Fibroblast of the aortic adventitia (primary cell): ENCODE measurements at places on chromosomes 3 and 15.

- no peak for DNase-seq
Observed at GRCh38 chr3:134074790-134075567, 45.3 kb upstream of the SLCO2A1 start.

DNA sequence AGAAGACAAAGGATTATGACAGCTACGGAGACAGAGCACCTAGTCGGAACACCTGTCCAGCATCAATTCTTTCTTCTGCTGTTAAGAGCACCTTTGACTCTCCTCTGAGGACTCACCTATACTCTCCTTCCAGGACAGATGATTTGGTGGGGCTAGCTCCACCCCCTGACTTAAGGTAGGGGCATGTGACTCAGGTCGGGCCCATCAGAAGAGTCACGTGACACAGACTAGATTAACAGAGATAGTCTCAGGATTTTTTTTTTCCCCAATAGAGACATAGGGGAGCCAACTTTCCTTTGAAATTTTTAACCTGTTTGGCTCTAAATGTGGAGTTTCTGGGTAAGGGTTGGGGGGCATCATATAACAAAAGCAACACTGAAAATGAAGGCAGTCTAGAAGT is 11.4 kb upstream of the WNT5A start:
- DNase-seq, result no peak

GRCh38 chr3:151426341-151426657 is 34.6 kb downstream of the IGSF10 start:
- no peak for DNase-seq

DNA sequence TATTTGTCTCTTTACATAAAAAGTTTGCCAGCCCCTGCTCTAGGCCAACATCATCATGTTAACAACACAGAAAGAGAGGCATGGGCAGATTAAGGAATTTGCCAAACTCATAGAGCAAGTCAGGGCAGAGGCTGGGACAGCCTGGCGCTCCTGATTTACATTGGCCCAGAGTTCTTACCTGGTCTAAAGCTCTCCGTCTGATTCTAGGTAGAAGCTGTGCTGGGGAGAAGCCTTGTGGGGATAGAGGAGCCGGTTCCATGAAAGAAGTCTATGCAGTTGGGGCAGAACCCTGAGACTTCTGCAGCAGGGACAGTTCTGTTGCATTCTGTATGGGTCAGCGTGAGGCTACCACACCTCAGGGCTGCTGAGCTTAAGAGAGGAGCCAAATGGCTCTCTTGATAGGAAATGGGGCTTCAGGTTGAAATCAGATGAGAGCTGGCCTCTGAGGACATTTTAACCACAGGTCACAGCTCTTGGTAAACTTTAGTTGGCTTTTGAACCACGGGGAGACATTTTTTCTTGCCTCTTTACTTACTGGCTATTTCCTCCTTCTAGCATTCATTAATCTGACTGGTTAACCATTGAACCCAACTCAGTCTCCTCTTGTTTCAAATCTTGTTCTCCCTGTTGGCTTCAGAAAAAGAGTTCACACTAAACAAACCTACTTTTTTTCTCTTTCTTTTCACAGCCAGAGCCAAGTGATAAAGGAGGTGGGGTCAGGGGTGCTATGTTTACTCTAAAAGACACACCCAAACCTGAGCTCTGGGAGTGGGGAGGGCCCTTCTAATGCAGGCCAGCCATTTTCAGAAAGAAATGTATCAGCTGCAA is 250.7 kb downstream of the OPA1 start:
- no peak for DNase-seq

GRCh38 chr3:119639494-119640350 is 20.7 kb downstream of the POPDC2 start:
- no peak for DNase-seq

- DNase-seq, result no peak
Observed at GRCh38 chr3:129827765-129828164, 65.7 kb downstream of the TMCC1 start.

DNA sequence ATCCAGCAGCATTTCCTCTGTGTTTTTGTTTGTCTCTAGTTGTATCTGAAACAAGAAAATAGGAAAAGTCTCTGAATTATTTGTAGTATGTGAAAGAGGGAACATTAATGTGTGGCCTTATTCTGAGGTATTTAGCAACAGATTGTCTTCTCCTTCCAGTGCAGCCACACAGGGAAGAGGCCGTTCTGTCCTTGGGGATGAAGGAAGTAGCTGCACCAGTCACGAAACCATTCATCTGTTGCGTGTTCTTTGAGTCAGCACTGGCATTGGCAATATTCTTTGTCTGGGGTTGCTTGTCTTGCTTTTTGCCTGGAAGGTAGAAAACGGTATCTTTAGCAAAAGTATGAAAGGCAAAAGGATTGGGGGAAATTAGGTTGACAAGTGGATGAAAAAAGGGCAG is 91.6 kb downstream of the CDIN1 start:
- DNase-seq, result no peak

- DNase-seq, result no peak
Observed at GRCh38 chr3:77411334-77411733, 371.4 kb downstream of the ROBO2 start.

DNA sequence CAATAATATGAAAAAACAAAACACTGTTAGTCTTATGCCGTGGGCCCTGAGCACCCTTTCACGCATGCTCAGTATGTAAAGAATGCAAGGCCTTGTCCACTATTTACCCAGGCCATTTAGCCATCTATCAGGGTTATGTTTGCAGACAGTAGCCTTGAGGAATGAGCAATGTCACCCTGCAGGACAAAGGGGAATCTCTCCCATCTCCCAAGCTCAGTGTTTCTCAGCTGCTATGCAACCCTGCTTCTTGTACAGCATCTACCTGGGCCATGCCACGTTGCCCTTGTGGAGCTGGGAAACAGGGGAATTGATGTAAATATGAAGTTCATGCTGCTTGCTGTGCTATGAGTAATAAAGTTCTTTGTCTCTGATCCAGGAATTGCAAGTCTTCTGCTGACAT is 51.5 kb upstream of the SLCO2A1 start:
- no peak for DNase-seq

DNA sequence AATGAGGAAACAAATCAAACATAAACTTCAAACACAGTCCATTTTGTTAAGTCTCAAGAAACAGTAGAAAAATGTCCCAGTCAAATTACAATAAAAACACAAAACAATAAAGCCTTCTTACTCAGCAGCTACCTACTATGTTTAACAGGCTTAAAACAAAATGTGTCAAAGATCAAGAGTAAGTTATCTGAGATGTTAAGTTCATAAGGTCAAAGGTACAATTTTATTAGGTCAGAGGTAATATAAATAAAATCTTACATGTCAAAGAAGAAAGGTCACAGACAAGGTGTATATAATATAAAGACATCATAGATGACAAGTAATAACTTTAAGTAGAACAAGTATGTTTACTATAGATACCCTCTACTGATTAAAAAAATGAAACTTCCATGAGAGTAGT is 208.3 kb downstream of the SCAPER start:
- DNase-seq, result no peak

GRCh38 chr3:70242297-70242882 is 70.0 kb downstream of the MDFIC2 start:
- peak; percentile 47 for DNase-seq

- DNase-seq, result no peak
Observed at GRCh38 chr3:38837358-38837757, 21.3 kb upstream of the SCN10A start.

GRCh38 chr3:125374501-125374995 is 577 bp downstream of the ZNF148 start:
- DNase-seq, result peak; percentile 47

GRCh38 chr3:195015021-195015420 is 255.9 kb downstream of the XXYLT1 start:
- DNase-seq, result peak; percentile 63

- no peak for DNase-seq
Observed at GRCh38 chr15:101451846-101452245, 37.7 kb downstream of the PCSK6 start.

GRCh38 chr15:60964527-60964926 is 264.6 kb downstream of the RORA start:
- no peak for DNase-seq

DNA sequence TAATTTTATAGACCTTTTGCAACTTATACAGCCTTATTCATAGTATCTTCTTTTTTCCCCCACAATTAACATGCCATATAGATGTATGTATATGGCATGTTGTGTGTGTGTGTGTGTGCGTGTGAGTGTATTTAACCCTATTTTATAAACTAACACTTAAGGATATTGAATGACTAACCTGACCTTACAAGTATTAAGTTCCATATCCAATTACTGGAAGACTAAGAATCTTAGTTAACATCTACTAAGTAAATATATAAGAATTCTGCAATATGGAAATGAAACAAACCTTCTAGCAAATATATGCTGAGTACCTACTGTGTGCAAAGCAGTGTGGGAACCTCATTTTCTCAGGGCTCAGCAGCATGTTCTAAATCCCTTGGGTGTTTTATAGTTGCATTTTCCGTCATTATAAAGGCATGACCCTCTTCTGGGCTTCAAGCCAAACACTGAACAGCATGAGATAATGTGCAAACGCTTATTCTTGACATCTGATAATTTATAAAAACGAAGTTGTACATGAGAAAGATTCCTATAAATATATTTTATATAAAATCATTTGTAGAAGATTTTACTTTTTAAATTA is 105.5 kb downstream of the NLGN1 start:
- peak; percentile 35 for DNase-seq

DNA sequence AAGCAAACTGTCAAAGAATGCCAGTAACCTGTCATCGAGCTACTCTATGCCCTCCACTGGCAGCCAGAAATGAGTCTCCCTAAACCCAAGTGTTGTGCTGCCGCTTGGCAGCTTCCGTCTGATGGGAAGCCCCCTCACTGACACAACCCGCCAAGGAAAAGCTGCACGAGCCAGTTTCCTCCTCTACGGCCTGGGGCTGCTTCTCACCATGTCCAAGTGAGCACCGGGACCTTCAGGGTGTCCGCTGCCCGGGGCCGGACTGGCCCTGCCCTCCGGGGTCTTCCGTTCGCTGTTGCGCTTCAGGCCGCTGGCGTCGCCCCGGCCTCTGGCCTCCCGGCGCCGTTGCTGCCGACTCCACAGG is 490 bp downstream of the TOMM70 start:
- DNase-seq, result peak; percentile 6

- DNase-seq, result peak; percentile 64
Observed at GRCh38 chr3:159645874-159646273, 342.8 kb upstream of the IL12A start.

DNA sequence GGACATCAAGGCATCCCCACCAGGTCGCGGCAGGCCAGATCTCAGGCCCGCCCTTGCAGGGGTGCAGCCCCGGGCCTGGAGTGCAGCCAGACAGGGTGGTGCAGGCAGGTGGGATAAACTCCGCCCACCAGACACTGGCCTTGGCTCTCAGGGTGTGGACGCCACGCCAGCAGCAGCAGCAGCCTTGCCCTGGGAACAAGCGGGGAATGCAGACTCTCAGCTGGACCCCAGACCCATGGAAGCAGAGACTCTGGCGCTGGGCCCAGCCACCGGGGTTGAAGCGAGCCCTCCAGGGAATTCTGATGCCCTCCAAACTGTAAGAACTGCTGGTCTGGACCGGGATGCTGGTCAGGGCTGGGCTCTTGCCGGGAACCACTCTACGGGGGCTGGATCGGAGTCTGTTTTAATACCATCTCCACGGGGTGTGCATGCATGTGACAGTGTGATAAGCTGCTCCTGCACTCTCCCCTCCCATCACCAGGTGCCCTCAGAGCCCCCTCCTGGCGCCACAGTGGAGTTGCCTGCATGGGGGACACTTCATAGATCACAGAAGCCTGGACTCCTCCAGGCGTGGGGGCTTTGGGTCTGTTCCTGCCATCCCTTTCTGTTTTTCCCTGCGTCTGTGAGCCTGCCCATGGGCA is 142.7 kb downstream of the NSMCE3 start:
- DNase-seq, result no peak

GRCh38 chr3:100753846-100754245 is 44.6 kb downstream of the TFG start:
- peak; percentile 22 for DNase-seq

- no peak for DNase-seq
Observed at GRCh38 chr3:52265387-52265786, 13.1 kb downstream of the WDR82 start.

DNA sequence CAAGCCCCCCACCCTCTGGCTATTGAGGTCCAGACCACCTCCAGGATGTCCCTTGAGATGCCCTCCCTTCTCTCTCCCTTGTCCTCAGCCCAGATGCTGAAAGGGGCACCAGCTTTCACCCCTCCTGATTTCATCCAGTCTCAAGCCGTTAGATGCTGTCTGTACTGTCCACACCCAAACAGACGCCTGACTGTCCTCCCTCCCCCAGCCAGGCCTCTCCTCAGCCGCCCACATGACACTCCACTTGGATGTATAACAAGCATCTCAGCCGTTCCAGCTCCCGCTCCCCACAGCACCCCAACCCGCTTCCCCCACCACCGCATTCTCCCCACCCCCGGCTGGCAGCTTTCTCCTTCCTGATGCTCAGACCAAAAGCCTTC is 25.0 kb upstream of the CYP11A1 start:
- DNase-seq, result peak; percentile 32

GRCh38 chr3:170792471-170792870 is 77.5 kb downstream of the RPL22L1 start:
- no peak for DNase-seq

DNA sequence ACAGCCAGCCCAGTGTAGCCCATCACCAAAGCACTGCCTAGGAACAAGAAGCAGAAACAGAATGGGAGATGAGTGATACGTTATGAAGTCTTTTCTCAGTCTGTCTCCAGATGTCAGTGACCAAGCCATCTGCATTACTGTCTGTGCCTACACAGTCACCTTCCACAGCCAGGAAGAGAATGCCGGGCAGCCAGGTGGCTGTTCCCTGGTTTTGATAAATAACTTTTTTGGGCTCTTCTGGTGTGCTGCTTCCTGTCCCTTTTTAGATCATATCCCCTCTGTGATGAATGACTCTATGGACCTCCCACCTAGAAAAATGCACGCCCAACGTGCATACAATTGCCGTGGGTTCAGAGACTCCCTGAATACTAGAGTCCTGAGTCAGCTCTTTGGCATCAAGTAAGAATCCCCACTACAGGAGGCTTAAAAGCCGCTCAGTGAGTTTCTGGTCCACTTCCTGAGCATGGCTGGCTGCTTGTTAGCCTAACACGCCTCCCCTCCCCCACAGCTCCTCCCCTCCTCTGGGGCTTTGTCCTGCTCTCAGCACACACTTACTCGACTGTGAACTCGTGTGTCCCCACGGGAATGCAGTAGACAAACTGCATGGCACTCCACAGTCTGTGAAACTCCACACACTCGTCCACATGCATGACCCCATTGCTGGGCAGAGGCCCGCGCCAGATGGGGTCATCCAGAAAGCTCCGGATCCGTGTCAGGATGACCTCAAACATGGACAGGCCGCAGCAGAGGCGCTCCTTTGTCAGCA is 34.7 kb downstream of the NIPA2 start:
- peak; percentile 57 for DNase-seq

- no peak for DNase-seq
Observed at GRCh38 chr3:24202071-24202470, 257.0 kb downstream of the NR1D2 start.

GRCh38 chr3:53320697-53321096 is 26.6 kb downstream of the DCP1A start:
- peak; percentile 19 for DNase-seq

GRCh38 chr3:137046747-137047146 is 89.0 kb downstream of the IL20RB start:
- DNase-seq, result no peak

GRCh38 chr3:152738656-152739055 is 96.3 kb upstream of the P2RY1 start:
- DNase-seq, result peak; percentile 60

- DNase-seq, result no peak
Observed at GRCh38 chr3:3646934-3647333, 152.3 kb upstream of the LRRN1 start.
